HS-5 (cell line): ENCODE measurements at places on chromosomes 16 and 17.

DNA sequence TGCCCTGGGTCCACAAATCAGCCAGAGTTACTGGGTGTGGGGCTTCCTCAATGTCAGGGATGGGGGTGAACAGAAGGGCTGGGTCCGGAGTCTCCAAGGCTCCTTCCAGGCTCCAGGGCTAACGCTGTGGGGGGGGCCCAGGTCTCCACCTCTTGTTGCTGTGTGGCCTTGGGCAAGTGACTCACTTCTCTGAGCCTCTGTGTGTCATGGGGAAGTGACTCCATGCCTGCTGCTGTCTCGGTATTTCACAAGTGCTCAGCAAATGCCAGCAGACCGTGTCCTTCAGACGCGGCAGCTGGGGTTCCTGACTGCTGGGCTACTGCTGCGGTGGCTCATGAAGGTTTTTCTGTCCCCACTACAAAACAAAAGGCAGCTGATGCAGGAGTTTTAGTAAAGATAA lies 26.6 kb downstream of the JPH3 start:
- DNase-seq: no peak

DNA sequence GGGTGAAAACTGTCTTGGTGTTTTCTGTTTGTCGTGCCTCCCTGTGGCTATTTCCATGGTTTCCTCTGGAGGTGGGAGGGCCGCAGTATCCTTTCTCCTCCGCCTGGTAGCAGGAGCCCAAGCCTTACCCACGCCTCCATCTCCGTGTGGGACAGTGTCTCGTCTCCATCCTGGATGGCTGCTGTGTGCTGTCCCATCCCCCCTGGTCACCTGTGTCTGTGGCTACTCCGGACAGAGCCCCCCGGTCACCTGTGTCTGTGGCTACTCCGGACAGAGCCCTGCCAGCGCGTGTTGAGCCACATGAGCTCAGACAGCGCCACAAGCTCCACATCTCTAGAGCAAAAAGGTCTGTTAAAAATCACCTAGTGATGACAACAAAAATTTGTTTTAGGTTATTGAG lies 198.2 kb upstream of the CHMP6 start:
- DNase-seq: no peak

- DNase-seq: no peak
Observed at GRCh38 chr17:66595893-66596292, 239.0 kb upstream of the CACNG5 start.

GRCh38 chr16:56977823-56978430 lies 11.4 kb upstream of the NLRC5 start:
- DNase-seq: no peak

DNA sequence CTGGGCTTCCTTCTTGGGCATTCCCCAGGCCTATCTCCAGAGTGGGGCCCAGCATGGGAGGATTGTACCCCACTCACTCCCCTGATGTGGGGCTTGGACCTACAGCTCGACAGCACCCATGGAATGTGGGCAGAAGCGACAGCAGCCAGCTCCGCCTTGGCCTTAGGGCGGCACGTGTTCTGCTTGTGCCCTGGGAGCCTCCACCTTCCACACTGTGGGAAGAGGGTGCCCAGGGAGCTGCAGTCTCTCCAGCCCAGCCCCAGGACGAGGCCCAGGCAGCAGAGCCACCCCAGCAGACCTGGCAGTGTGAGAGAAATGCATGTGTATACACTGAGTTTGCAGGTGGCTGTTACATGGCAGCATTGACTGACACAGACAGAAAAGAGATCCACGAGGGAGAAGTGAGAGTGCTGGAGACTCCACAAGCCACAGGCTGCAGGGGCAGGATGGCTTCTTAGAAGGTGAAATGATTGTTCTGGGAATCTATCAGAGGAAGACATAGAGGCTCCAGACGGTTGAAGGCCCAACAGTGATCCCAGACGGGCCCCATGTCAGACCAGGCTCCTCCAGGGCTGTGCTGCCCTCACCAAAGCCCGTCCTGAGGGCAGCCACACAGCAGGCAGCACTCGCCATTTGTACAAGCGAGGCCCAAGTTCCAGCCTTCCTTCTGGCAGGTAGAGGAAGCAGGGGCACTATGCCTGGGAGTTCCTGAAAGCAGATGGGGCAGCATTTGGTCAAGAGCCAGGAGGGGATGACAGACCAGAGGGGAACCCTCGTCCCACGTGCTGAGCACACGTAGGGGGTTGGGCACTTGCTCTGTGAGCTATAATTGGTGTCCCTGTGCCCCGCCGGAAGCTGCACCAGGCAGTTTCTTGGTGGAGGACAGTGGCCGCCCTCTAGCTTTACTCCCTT lies 2.8 kb upstream of the DNASE1 start:
- no peak for DNase-seq

DNA sequence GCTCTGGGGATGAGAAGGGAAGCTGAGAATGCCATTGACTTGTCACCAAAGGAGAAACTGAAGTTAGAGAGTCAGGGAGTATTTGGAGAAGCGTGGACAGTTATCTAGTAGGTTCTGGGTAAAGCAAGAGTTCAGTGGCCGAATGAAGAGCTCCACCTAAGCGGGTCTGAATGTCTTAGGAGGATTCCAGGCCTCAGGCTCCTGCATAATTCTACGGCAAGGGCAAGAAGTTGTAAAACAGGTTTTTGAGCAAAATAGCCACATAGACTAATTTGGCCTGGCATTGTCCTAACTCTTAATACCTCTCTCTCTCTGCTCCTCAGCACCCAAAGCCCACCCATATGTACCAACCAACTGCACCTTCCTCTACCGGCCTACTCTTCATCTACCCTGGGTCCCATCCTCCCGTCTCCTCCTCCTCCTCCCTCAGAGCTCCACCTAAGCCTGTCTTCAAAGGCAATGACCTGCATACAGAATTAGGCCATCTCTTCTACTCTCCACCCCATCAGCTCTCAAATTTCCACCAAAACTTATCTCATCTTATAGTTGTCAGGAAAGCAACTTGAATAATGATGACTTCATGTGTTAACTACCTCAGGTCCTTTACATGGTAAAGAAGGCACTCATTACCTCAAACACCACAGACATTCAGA lies 42.0 kb upstream of the KCNJ2 start:
- DNase-seq: no peak

GRCh38 chr17:59558953-59559352 lies 6.5 kb upstream of the DHX40 start:
- no peak for DNase-seq

GRCh38 chr17:49913226-49914095 lies 55.5 kb upstream of the DLX4 start:
- DNase-seq: peak; percentile 25

DNA sequence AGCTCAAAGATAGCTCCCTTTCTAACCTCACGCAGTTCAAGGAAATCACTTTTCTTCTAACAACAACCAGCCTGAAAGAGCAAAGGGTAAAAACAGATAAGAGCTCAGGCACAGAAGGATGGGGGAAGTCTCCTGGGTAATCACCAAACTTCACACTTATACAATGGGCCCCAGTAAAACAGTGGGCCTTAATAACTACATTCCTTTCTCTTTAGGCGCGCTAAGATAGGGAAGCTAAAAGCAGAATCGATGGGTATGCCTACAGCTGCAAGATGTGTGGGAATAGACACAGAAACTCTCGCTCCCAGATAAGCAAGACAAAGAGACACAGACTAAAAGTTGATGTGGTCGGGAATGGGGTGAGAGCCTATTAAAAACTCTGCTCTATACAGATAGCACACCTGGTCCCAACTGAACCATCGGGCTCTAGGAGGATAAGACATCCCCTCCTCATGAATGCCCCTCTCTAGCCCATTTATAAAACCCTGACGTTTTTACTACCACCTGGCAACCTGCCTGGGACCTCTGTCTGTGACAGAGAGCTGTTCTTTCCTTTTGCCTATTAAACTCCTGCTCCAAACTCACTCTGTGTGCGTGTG lies 826 bp downstream of the LYZL6 start:
- DNase-seq: no peak

DNA sequence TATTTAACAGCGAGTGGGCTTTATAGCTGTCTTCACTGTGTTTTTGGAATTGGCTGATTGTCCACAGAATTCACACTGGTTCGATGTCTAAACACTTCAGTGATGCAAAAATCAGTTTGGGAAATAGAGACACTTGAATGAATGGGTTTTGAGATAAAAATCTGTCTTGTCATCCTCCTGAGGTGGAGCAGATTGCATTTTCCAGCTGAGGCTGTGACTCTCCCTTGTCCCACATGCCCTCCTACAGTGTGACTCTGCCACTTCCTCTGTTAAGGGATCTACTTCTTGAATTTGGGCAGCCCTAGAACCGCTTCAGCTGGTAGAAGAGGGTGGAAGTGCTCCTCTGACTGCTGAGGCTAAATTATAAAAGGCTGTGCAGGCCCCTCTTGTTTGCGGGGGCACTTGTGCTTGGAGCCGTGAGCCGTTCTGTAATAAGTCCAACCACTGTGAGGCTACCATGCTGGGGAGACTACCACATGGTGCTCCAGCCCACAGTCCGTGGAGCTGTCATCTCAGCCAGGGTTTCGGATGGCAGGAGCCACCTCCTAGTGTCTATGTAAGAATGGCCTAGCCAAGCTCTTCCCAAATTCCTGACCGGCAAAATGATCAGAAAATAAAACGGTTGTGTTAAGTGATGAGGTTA lies 175.9 kb downstream of the SPECC1 start:
- DNase-seq: no peak

DNA sequence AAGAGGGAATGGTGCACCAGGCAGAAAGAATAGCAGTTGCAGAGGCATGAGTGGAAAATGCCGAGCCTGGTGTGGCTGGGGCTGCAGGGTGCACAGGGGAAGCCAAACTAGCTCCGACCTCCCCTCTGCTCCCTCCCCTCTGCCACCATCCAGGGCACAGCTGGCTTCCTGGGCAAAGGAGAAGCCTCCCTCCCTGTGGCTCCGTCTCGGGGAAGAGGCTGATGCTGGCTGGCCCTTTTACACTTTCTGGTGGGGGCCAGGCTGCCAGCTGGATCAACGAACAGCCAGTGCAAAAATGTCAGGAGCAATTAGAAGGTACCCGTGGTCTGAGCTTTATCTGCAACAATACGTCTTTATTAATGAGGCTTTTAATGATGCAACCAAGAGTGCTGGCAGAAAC lies 37.1 kb upstream of the KCNJ12 start:
- DNase-seq: no peak

DNA sequence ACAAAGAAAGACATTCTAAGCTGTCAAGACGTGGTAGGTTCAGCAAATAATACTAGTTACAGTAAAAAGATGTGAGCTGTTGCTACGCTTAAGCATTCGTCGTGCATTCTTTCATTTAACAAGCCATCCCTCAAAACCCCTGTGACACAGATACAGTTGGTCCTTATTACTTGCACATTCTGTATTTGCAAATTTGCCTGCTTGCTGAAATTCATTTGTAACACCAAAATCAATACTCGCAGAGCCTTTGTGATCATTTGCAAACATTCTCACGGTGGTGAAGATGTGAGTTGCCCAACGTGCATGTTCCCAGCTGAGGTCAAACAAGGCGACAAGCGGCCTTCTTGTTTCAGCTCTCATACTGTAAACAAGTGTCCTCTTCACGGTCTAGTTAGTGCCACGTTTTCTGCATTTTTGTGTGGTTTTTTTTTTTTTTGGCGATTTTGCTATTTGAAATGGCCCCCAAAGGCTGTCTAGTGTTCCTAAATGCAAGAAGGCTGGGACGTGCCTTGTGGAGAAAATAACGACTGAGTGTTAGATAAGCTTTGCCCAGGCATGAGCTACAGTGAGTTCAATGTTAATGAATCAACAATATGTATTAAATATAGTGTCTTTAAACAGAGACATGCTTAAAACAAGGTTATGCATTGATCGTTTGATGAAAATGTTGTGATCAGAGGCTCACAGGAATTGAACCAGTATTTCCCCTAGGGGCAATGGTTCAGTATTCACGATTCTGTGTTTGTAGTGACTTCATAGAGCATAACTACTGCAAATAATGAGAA lies 84.1 kb downstream of the RAB11FIP4 start:
- no peak for DNase-seq

- DNase-seq: no peak
Observed at GRCh38 chr16:67790071-67790470, 16.3 kb downstream of the RANBP10 start.

DNA sequence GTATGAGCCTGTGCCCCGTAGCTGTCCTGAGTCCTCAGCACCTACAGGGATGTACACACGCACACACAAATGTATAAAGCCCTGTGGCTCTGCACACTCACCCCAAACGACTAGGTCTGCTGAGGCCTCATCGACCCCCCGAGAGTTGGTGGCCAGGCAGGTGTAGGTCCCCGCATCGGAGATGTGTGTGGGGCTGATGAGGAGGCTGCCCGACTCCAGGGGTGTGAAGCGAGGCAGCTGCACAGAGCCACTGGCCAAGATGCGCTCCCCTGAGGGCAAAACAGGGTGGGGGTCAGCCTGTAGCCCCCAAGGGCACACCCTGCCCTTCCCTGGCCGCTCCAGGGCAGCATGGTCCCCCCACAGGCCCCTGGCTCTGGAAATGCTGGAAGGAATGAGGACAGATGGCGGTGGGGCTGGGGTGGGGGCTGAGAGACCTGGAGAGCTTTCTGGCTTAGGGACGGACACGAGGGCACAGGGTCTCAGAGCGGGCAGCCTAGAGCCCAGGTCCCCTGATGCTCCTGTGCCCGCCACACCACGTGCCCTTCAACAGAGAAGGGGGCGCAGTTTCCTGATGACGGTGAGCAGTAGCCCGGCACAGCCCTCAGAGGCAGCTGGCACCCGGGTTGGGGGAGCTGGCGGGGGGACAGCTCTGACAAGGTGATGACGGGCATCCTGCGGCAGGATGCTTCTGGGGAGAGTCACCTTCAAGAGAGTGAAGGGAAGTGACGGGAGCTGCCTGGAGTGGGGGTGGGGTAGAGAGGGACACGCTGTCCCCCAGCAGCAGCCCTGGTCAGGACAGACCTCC lies 119.8 kb upstream of the CDC42EP4 start:
- DNase-seq: no peak

GRCh38 chr17:4724650-4725049 lies 6.6 kb upstream of the MED11 start:
- no peak for DNase-seq

DNA sequence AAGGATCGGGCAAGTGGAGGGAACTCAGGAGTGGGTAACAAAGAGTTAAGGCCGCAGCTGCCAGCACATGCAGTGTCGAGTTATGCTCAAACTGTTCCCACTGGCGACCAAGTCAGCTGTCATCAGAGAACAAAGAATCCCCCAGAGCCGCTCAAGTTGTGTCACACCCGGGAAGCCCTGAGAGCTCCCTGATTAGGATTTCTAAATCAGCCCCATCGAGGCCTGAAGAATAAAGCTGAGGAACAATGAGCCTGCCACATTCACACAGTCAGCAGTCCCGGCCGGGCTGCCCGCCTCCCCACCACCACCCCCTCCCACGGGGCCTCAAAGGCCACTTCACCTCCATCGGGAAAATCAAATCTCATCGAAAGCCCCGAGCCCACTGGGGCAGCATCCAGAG lies 84.5 kb downstream of the SOX9 start:
- no peak for DNase-seq

DNA sequence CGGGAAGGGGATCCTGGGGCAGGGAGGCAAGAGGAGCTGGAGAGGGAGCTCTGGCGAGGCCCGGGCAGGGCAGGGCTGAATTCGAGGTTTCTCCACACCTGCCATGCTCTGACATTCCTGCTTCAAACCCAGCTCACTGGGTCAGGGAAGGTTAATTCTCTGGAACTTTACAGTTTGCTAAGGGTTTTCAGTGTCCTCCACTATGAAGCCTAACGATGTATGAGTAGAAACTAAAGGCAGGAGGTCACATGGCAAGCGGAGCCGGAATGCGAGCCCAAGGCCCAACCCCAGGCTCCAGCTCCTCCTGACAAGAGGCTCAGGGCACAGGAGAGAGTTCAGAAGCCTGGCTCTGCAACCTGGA lies 29.2 kb downstream of the DCAKD start:
- no peak for DNase-seq

GRCh38 chr16:1290860-1291575 lies 18.4 kb upstream of the UBE2I start:
- DNase-seq: no peak
